ENCODE measurements at places on chromosomes 5 and 9.
A peak's percentile ranks its signal among the peaks of the same experiment; 100 is the strongest.

GRCh38 chr9:36485647-36486328, 85.7 kb upstream of the RNF38 start:
- peak; percentile 61 for DNase-seq

DNA sequence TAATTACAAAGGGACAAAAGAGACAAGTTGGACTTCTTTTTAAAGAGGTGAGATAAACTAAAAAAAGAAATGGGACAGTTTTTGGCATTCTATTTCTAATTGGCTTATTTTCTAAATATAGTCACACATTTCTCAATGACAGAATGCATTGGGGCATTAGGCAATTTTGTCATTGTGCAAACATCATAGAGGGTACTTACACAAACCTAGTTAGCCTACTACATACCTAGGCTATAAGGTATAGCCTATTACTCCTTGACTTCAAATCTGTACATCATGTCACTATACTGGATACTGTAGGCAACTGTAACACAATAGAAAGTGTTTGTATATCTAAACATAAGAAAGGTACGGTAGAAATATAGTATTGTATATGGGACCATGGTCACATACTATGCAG, 56.1 kb downstream of the LSM11 start:
- no peak for DNase-seq

DNA sequence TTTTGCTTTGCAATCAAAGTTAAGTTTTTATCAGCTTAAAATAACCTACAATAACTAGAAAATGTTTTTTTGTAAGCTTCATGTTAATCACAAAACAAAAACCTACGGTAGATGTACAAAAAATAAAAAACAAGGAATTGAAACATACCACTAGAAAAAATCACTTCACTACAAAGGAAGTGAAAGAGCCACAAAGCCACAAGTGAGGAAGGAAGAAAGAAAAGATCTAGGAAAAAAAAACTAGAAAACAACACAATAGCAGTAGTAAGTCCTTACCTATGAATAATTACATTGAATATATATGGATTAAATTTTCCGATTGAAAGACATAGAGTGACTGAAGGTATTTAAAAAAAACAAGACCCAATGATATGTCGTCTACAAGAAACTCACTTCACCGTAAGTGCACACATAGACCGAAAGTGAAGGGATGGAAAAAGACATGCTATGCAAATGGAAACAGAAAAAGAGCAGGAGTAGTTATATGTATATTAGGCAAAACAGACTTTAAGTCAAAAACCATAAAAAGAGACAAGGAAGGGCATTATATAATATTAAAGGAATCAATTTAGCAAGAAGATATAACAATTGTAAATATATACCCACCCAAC, 13.4 kb upstream of the ZDHHC21 start:
- no peak for DNase-seq

DNA sequence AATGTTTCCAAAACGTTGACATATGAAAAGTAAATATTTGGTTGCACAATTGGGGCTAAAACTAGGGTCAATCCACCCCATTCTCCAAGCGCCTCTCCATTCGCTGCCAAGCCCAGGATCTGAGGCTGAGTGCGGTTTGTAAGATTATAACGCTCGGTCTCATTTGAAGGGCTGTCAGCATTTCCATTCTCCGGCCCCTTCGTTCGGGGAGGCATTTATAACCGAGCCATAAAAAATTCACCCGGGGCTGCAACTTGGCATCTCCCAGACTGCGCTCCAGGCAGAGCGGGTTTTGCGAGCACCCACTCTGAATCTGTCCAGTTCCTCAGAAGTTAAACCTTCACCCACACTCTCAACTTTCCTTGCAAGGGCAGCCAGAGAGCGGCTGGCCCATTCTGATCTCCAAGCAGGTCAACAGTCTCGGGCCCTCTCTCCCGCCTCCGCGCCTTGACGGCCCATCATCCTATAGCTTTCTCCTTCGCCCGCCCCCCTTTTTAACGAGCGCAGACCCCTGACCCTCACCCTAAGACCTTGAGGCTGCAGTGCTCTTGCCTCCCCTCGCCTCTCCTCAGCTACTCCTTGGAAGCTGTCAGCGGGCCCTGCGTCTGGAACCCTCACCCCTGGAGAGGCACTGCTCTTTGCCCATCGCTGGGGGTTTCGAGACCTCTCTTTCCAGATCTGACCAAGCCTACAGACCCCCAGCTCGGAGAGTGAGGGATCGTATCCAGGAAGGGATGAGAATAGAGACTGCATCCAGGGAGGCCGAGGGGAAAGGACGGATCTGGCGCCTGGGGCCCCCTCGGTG, 1.1 kb downstream of the SLIT3 start:
- no peak for DNase-seq

GRCh38 chr9:81717747-81718077, 28.4 kb upstream of the TLE1 start:
- DNase-seq = no peak

DNA sequence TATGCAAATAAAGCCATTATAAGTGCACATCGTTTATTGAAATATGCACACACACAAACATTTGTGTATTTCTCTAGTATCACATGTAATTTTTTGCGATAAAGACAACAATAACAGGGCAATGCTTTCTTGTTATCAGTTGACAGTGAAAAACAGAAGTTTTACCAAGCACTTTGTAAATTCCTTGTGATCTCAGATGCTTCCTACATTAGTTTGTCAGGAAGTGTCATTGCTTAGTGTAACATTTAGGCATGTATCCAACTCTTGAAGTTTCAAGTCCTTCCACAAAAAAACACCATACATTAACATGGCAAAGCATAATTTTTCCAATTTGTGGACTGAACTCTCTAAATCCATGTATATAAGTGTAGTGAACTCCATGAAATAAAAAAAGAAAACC, 46.4 kb downstream of the MOCS2 start:
- DNase-seq = no peak

DNA sequence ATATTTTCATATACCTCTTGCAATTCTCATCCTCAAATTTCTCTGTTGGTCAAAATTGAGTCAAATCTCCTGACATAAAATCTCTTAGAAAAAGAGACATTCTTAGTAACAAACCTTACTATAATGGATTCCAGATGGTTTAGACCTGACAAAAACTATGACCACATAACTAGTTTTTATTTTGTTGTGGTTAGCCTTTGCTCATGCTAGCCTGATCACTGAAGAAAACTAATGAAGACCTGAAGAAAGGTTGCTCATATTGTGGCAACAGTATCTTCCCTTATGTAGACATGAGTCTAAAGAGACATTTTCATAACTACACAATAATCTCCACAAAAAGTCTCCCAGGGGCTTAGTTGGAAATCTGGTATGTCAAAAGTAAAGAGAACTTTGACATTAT, 274.1 kb upstream of the TMEM161B start:
- DNase-seq = no peak
